ENCODE measurements at places on chromosomes 4 and X.

DNA sequence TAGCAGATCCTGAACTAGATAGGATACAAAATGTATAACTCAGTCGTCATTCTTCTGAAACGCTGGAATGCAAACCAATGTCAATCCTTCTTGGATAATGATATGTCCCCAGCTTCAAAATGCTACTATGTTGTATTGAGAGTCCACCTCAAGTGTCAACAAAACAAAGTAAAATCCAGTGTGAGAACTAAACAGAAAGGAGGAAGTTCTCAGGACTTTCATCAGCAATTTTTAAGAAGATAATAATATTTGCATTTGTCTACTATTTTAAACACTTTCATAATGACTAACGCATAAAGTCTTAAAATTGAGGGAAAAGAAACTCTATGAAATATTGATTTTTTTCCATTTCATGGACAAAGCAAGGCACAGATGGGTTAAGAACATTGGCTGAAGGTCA is 36.3 kb downstream of the SOD3 start:
- DNase-seq, result no peak

GRCh38 chr4:2416564-2417225 is 1.8 kb downstream of the ZFYVE28 start:
- no peak for DNase-seq

DNA sequence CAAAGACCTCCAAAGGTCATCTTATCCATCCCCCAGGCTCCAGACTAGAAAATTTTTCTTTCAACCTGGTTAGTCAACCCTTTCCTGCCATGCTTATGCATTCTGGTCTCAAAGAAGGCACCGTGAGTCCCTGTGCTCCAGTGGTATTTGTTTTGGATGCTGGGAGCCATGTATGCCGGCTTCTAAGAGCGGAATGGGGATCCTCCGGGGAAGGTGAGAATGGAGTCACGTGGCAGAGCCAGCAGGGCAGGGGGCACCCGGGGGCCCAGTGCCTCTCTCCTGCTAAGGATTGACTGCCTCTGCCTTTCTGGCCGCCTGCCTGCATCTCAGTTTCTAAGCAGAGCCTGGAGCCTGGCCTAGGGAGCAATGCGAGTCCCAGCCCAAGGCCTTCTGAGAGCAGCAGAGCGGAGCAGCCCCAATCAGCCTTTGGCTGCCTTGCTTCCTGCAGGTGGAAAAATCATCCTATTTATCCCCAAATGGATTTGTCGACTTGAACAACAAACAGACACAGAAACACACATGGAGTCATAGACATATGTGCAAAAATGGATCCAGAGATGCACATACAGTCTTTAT is 141.0 kb downstream of the PJA1 start:
- no peak for DNase-seq

DNA sequence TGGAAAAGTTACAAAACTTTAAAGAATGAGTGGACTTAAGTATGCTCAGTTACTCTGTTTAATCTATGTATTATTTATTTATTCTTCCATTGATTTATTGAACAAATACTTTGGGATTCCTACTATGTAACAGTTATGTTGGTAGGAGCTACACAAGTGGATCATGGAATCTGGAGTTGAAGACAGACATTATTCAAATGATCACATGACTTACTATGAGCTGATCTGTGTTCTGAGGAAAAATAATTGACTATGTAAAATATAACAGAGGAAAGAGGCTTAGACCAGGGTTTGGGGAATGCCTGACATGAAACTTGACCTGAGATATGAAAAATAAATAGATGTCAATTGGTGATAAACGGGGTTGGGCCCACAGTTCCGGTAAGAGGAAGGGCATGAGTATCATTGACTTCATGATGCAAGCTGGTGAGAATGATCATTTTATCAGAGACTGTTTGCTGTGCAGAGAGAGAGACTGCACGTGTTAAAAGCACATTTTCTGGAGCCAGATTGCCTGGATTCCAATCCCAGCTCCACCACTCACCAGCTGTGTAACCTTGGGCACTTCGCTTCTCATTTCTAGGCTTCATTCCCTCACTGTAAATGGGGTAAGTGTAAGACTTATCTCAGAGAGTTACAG is 179.0 kb downstream of the SPCS3 start:
- no peak for DNase-seq

DNA sequence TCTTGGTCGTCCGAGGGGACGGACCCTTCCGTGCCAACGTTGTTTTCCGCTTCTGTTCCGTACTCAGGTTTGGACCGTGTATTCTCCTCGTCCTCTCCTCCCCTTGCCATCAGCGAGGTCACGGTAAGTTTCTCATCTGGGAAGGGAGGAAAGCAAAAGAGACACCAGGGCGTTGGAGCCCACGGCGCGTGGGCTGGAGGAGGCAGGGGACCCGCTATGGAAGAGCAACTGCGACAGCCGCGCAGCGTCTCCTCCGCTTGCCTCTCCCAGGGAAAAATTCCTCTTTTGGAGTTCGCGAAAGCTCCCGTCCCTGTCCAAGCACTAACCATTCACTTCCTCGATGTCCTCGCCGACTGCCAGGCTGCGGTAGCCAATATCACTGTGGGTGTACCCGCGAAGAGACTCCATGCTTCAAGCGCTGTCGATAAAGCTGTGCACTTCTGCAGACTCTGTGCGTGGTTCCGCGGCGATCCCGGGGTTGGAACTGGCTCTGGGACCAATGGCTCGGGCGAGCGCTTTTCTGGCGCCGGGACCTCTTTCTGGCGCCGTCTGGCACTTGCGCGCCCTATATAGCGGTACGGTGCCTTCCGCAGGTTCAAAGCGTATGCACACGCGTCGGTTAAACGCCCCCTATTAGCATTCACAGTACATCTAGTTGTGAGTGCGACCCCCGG is at the start of gene ESX1:
Gene ESX1, minus strand, starts transcription at position 492 of the 674 bp plus-strand sequence. Its CDS starts 84 bp downstream, at position 408.
- DNase-seq, result no peak

GRCh38 chr4:8316251-8316771 is 46.8 kb downstream of the HTRA3 start:
- no peak for DNase-seq

- no peak for DNase-seq
These were observed 21.7 kb upstream of the CXCL8 start for GRCh38 chr4:73718375-73719373.

GRCh38 chr4:60992037-60992436 is 208.1 kb upstream of the ADGRL3 start:
- no peak for DNase-seq

Measured in GM12892 (cell line).